Activated naive CD4-positive, alpha-beta T cell (primary cell): ENCODE measurements at places on chromosomes 5 and 9.

DNA sequence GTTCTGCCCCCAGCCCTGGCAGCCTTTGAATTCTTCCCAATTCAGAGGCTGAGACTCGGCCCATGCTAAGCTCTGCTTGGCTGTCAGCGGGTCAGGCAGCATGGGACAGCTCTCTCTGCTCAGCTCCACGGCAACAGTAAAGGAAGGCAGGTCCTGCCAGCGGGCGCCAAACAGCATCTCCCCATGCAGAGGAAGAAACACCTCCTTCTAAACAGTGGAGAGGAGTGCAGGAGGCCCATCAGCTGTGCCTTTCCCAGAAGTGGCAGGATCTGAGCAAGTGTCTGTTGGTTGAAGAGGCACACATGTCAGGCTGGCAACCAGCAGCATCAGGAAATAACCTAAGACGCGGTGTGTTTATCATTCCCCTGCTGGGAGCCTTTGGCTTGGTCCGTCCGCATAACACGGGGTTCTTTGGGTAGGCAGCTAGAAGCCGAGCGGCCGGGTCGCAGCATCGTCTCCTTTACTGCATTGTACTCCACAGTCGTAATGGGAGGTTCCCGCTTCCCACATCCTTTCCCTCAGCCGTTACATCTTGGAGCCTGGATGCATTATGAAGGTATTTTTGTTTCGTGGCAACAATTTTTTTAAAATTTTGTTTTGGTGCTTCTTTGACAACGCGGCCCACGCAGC is 42.7 kb upstream of the NCS1 start:
- no peak for DNase-seq

DNA sequence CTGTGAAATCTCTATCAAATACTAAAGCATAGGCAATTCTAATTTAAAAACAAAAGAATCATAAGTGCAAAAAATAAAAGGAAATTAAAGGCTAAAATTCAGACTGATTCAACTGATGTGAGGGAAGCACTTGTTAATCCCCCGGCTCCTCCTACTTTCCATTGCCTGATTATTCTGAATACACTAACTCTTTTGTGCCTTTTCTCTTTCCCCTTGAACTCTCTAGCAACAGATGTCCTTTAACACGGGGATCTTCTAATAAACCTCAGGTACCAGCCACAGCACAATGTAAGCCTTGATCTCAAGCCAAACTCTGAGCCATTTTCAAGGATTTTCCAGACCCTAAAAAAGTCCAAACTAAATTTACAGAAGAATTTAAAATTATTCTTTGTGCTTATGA is 61.5 kb downstream of the KCNV2 start:
- DNase-seq: no peak

GRCh38 chr5:17187786-17188170 is 29.7 kb upstream of the BASP1 start:
- DNase-seq: no peak

DNA sequence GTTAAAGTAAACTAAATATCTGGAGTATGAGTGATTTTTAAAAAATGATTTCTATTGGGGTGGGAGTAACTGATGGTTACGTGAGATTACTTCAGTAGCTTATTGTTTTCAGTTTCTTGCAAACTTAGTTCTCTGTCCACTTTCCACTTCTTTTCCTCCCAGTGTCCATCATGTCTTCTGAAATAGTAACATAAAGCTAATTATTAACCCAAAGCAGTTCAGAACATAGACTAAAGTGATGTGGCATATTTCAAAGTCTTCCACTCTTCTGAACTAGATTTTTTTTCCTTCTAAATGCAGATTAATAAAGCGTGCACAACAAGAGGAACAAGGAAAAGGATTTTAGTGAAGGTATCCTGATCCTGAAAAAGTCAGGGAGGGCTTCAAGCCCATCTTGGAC is 114.1 kb downstream of the MAN2A1 start:
- no peak for DNase-seq

DNA sequence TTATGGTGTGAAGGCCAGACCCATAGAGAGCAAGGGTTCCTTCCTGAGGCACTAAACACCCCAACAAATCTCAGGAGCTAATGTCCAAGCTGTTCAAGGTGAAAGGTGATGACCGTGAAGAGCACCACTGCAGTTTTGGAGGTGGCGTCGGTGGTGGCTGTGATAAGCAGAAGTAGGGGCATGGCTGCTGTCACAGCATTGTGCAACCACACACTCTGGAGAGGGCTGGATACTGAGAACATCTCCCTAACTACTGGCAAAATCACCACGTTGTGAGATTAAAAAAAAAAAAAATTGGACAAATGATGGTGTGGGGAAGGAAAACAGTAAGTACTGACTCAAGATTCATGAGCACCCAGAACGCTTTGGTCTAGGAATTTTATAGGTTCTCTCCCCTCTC is 156.5 kb downstream of the PJA2 start:
- no peak for DNase-seq

DNA sequence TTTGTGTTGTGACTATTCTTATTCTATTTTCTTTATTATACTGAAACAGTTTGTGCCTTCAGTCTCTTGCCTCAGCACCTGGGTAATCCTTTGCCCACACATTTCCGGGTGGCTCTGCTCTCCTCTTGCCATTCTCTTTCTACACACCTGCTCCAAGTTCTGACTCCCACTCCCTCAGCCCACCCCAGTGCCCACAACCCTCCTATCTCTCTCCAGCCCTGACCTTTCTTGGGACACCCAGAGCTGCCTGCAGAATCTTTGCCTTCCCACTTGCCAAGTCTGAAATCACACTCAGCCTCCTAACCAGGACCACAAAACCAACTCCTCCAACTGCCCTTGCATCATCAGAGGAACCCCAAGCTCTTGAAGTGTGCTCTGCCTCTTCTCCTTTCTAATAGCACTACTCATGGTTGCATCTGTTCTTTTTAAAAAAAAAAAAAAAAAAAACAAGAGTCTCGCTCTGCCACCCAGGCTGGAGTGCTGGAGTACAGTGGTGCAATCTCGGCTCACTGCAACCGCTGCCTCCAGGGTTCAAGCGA is 4.1 kb downstream of the SWI5 start:
- DNase-seq: no peak

DNA sequence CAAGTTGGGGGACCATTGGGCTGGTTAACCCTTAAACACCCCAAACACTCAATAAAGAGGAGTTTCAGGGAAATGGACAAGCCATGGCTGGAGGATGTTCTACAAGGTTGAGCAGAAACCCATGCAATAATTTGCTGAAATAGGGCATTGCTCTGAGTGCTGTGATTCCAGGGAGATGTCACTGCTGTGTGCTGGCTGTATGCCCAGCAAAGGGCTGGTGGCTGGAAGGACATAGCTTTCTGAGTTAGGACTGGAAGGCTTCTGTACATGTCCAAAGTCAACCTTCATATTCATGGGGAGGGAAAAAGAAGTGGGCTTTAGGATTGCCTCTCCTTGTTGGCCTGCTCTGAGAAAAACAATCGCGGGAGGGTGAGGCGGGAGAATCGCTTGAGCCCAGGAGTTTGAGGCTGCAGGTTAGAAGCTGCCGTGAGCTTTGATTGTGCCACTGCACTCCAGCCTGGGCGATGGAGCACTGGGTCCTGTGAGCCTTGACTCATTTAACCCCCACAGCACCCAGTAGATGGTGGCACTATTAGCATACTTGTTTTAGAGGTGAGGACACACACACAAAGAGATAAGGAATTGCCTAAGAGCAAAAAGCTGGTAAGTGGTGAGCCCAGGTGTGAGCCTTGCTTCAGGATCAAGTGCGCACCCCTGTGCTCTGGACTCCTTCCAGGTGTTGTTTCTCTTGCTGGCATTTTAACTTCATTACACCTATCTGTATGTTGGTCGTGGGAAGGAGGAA is 20.4 kb downstream of the IL12B start:
- no peak for DNase-seq
